ENCODE measurements at places on chromosomes 3 and 15.

DNA sequence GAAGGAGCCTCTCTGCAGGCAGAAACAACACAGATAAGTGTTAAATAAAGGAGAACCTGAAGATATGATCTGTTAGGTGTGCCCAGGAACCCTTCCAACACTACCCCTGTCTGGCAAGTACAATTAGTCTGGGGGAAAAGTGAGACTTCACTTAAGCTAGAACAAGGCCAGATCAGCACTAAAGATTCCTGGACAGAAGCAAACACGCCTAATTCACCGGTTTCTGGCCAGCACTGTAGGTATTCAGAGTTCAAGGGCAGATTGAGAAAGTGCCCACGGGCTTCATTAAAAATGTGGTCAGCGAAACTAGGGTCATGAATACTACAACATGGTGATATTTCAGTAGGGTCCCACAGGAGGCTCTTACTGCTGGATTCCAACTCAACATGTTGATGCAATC, 28.6 kb upstream of the OR5K1 start:
- no peak for DNase-seq

DNA sequence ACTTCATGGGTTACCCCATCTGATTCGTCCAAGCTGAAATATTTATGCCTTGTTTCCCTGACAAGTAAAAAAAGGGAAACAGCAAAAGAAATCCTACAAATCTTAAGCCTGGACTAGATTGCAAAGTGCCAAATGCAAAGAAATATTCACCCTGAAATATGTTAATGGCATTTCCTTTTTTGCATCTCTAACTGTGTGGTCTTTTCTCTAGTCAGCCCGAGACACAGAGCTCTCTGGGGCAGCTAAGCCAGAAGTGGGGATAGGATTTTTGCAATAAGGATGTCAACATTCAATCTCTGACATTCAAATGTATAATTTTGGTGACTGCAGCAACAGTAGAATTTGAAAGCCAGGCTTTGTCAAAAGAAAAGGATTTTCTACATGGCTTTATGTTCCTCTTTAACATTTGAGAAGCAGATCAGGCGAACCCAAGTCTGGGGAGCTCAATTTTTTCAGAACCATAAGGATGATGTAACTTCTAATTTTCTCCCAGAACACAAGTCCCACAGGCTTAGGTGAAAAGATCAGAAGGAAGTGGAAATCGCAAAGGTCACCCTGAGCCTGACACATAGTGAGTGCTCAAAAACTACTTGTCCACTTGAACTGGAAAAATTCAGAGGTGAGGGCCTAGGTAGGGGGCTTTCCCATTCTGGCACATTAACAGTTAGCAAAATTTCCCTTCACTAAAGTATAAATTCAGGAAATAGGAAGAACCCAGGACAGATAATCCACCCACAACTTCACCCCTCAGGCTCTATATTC, 28.2 kb upstream of the KCNMB3 start:
- no peak for DNase-seq

DNA sequence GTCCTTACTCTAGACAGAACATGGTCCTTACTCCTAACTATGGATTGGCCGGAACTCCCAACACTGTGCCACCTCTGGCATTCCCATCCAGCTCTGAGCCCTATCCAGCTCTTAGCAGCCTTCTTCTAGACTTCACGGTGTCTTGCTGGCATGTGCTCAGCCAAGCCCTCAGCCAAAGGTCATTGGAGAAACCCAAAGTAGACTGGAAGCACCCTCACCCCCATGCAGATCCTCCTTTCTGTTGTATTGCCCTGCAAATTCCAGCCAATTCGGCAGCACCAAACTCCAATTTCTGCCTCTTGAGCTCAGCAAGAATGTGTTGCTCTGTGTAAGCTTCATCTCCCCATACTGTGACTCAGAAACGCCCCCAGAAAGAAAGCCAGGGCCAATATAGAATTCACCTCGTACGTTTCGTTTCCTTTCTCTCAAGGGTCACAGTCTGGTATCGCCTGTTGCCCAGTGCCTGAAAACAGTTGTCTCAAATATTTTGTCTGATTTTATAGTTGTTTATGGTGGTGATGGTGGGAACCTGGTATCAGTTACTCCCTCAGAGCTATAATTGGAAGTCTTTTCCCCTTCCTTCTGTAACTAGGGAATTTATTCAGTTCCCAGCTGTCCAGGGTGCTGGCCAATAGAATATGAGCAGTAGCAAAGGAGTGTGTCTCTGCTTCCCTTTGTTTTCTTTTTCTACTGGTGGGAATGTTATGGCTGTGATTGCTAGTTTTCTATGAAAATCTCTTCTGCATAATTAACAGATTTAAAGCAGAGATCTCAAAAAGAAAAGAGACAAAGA, 28.4 kb upstream of the EPHB3 start:
- no peak for DNase-seq

DNA sequence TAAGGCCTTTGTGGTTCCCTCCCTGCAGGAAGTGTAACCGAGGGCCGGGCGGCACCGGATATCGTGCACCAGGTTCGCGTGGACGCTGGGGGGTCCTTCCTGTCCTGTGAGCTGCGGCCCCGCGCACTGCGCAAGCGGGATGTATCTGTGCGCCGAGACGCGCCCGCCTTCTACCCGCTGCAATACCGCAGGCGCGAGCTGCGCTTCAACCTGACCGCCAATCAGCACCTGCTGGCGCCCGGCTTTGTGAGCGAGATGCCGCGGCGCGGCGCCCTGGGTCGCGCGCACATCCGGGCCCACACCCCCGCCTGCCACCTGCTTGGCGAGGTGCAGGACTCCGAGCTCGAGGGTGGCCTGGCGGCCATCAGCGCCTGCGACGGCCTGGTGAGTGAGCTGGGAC, 35.9 kb downstream of the SAXO2 start:
- DNase-seq: peak; percentile 30

GRCh38 chr3:50608278-50608677, 3.3 kb downstream of the CISH start:
- no peak for DNase-seq

DNA sequence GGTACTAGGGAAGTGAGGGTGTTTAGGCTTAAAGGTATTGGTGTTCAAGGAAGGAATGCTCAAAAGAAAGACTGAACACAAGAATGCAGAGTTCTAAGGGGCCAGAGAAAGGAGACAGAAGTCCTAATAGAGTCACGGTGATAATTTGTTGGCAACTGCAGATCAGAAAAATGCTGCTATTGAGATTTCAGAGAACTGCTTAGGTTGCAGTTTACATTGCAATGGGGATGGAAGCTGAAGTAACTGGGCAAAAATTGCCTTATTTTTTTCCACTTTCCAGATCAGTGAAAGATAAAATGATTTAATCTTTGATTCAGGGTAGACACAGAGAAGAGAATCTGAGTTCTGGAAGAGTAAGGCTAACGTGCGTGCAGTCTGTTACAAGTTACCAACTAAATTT, 199.8 kb downstream of the SQOR start:
- no peak for DNase-seq

GRCh38 chr3:115704661-115705338, 81.5 kb downstream of the GAP43 start:
- no peak for DNase-seq

DNA sequence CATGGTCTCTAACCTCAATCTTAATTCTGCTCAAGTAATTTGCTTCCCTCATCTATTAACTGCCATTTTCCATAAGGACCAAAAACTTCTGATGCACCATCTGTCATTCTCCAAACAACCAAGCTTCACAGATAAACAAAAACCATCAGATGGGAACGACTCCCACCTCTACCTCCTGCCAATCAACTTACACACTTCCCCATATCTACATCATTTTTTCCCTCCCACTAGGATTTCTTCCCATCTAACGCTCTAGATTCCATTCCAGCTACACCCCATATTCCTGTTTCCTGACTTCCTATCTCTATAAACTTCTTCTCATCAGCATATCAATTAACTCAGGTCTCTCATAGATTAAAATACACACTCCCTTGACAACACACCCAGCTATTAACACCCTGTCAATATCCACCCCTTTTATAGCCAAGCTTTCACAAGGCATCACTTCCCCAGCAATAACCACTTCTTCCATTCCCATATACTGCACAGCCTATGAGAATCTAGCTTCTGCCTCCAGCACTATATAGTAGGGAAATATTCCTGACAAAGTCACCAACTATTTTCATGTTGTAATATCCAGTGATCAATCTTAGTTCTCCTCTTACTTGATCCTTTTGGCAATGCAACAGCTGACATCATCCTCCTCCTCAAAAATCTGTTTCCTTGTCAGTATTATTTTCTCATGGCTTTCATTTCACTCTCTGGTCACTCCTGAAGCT, 39.2 kb downstream of the SNX4 start:
- no peak for DNase-seq

GRCh38 chr3:67691207-67691606, 36.8 kb upstream of the SUCLG2 start:
- no peak for DNase-seq

GRCh38 chr3:32758375-32758753, 59.4 kb upstream of the TRIM71 start:
- no peak for DNase-seq

DNA sequence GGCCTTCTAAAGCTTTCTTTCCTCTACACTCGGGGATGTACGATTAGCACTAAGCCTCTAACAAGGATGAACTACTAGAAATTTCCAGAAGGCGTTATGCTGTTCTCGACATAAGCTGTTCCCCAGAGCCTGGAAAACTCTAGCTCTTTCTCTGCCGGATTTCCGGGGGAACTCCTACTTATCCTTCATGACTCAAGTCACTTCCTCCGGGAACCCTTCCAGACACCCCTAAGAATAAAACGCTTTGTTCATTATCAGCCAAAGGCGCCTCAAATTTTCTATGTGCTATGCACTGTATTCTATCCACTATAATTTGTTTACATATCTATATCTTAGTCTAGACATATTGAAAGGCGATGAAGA, 455 bp upstream of the SNAP23 start:
- no peak for DNase-seq

DNA sequence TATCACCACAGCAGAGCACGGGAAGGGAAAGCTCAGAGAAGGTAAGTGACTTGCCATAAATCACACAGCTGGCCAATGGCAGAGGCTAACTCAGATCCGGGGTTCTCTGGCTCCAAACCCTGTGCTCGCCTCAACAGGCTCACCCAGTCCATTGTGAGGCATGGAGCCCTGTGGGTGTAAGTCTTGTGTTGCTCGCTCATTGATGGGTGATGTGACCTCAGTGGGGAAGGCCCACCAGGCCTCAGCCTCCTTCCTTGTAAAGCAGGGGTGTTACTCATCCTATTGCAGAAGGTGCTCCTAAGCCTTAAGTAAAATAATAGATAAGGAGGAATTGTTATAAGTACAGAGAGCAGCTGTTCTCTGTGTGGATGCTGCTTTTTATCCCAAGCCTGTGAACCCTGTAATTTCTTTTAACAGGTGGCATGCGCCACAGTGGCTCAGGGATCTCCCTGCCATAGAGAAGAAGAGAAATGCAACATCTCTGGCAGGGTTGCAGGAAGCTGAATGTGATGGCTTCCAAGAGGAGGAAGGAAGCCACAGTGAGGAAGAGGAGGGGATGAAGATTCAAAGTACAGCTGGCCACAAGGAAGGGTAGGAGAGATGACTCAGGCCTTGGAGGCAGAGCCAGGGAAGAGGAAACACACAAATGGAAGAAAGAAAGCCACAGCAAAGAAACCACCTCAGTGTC, 30.9 kb upstream of the SPSB4 start:
- no peak for DNase-seq

- no peak for DNase-seq
Measured at GRCh38 chr3:73549051-73549600, 75.6 kb downstream of the PDZRN3 start.

DNA sequence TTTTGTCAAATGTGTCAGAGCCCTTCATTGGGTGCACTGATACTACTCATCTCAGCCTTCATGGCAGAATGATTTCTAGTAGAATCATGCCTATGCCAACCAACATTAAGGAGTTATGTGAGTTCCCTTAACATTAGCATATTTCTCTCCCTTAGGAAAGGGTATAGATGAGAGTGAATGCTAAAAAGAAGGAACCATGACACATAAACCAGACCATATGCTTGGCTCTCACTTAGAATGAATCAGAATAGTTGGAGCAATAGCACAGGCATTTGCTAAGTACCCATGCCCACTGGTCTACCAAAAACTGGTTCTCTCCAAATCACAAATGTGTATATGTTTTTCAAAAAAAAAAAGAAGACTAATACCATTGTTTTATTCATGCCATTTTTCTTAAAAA, 51.1 kb downstream of the STRIT1 start:
- no peak for DNase-seq

GRCh38 chr15:62742409-62743171, 300.0 kb upstream of the TPM1 start:
- no peak for DNase-seq

DNA sequence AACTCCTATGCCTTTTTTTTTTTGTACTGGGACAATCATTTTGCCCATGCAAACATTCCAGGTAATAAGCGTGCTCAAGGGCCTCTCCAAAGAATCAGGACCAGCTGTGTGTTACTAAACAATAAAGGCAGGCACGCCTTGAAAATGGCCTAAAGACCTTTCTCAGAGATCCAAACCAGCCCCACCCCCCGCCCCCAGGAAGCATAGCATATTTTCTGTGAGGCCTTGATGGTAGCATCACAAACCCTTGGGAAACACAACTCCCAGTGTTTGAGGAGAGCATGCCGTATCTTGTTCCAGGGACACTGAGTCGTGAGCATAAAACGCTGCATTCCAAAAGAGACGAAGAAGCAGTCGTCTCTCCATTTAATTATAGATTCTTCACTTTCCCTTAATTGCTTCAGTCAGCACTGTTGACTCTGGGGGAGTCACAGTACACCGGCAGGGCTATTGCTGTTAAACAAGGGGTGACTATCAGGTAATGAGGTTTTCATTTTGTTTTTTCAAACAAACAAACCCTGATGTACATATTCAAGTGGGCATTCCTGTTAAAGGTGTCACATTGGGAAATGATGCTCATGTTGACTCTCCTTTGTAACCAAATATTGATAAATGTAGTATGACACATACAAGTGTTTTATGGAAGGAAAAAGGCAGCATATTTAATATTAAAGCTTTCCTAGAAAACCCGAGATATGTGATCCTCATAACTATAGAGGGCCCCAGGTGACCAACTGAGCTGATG, 4.4 kb upstream of the TPM1 start:
- no peak for DNase-seq

GRCh38 chr3:142857056-142857455, 31.8 kb downstream of the PCOLCE2 start:
- no peak for DNase-seq

GRCh38 chr3:32374788-32375595, 16.7 kb upstream of the CMTM7 start:
- peak; percentile 19 for DNase-seq

DNA sequence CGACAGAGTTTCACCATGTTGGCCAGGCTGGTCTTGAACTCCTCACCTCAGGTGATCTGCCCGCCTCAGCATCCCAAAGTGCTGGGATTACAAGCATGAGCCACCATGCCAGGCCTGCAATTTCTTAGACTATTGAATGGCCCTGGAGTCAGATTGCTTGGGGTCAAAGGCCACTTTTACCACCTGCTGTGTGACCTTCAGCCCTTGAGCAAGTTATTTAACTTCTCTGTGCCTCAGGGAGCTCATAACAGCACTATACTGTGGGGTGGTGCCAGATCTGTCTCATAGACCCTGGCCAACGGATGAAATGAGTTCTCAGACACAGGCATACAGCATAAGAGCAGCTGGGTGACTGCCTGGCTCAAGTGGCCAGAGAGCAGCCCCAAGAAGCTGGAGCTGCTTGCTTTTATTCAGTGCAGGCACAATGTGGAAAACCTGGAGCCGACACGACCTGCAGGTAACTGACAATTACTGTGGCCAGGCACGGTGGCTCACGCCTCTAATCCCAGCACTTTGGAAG, 44.9 kb upstream of the FURIN start:
- DNase-seq: no peak

- no peak for DNase-seq
Measured at GRCh38 chr3:183265157-183265642, 12.1 kb downstream of the B3GNT5 start.

- no peak for DNase-seq
Measured at GRCh38 chr3:52104684-52105640, 48.6 kb upstream of the DUSP7 start.

- no peak for DNase-seq
Measured at GRCh38 chr3:23815879-23816278, 10.1 kb downstream of the UBE2E1 start.

Data from stimulated activated CD8-positive, alpha-beta memory T cell treated with anti-CD3 and anti-CD28 coated beads, Interleukin-7, amount 100 ng/mL, for 1 hour (primary cell).